ENCODE measurements at places on chromosomes 2 and 18.

DNA sequence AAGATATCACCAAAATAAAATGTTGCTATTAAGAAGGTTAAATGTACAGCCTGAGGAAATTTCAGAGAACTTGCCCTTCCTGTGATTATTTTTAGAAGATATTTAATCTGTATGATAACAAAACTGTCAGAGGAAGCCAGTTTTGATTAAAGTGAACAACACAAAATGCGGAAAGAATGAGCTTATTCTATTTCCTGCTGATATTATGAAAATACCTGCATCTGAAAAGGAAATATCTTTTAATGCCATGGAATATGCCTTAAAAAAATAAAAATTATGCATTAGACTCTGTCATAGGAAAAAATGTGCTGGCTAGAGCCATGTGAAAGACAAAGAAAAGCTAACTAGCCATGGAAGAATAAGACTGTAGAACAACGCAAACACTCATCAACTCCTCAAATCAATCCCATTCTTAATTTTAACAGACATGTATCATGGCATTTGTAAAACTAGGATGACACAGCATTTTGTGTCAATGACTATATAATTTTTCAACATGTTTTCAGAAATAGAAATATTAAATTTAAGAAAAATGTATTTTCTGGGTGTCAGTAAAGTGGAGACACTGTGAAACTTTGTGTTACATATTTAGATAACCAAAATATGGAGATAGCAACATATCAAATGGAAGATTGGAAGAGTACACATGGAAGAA, 1768.2 kb downstream of the SUCLG1 start:
- no peak for DNase-seq

DNA sequence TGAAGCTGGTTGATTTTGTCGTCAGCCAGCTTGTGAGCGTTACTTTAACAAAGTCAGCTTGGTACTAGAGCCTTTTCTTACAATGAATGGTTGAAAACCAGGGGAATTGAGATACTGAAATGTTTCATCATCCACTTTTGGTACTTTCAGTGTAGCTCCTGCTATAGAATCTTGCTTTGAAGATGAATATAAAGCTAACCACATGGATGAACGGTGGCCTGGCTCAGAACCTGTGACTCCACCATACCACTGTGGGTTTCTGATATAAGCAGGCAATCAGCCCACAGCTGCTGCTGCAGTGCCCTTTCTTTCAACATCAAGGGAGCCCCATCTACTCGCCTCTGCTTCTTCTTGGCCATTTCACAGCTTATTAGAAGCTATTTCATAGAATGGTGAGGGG, 53.2 kb upstream of the GPR45 start:
- no peak for DNase-seq

DNA sequence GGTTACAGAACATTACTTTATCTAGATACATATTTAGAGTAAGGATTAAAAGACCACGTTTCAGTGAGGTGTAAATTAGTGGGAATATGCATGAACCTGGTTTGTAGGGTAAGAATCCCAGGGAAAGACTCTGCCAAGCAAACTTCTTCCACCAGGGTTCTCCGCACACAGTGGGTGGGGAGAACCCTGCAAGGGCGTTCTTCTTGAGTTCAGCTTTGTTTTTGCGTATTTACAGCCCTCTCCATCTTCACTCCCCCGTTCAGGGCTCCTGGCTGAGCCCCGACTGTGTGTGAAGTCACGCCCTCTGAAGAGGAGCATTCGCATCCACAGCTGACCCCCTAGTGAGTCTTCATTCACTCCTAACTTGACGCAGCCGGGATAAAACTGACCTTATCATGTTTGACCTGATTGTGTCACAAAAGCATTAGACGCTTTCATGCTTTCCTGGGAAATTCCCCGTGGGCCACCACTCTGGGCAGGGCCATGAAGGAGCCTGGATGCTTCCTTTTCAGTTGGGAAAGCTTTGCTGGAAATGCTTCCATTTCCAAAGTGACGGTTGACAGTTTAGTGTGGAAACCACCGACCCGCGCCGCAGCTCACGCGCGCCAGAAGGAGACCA, 1.0 kb downstream of the ALKAL2 start:
- DNase-seq, result no peak

DNA sequence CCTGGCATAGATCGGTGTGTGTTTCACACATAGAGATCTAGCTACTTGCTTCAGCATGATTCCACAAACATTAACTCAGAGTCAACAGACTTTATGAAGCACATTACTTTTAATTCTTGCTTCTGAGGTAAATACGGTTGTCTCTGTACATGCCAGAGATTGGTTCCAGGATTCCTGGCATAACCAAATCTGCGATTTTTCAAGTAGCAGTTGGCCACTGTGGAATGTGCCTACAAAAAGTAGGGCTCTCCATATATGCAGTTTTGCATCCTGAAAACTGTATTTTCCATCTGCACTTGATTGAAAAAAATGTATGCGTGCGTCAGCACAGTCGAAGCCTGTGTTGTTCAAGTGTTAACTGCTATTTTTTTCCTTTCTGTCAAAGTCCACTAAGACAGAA, 85.0 kb downstream of the ZAP70 start:
- DNase-seq, result no peak

- no peak for DNase-seq
These were observed 44.9 kb upstream of the TAF4B start for GRCh38 chr18:26181343-26181826.

GRCh38 chr2:62760555-62760954, 55.0 kb downstream of the EHBP1 start:
- no peak for DNase-seq
